Putamen (tissue), 1 donor: ENCODE measurements at places on chromosomes 13 and 19.

GRCh38 chr13:83168590-83168989, 713.7 kb downstream of the SLITRK1 start:
- no peak for DNase-seq

DNA sequence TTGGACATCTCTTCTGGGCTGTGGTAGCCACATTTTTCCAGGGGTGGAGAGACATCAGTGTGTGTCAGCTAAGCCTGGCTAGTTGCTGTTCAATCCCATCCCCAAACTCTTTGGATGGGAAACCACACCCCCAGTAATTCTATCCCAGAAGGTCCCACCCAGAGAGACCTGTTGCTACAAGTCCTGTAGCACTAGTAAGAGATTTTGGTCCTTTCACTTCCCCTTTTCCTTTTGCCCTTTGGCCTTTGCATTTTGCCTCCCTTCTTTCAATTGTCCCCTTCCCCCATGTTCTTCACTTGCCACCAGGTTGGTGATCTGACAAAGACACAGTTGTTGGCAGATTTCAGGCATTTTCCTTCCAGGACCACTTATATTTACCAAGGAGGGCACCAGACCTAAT, 3.8 kb downstream of the CBY2 start:
- no peak for DNase-seq

GRCh38 chr19:1101337-1101698, 2.5 kb upstream of the GPX4 start:
- peak; percentile 26 for DNase-seq

DNA sequence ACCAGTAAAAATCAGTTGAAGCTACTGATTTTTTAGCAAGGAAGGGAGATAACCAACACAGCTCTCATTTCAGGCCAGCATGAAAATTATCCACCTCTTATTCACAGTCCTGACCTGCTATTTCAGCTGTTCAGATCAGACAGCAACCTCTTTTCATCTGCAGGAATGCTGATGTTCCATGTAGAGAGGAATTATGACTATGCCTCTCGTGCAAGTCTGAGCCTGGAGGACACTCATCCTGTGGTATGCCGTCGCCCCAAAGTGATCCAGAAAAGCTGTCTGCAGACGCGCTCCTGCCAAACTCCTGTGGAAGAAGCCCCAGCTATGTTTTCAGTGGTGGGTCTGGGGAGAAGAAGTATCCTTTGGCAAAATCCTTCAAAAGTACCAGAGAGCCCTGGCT, 563.5 kb upstream of the SLITRK1 start:
- no peak for DNase-seq

DNA sequence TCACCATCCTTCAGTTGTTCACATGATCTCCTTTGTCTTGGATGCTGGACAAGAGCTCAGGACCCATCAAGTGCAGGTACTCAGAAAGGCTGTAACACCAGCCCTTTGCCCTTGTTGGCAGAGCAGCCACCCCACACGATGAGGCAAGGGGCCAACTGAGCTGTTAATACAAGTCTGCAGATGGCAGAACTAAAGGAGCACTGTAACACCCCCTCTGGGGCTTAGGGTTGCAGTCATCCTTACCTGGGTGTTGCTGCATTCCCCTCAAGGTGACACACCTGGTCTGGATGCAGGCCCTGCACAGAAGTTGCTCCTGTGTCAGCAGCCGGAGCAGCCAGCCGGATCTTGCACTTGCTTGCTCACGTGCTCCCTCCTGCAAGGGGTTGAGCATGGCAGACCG, 52.0 kb downstream of the STARD13 start:
- DNase-seq = no peak

GRCh38 chr13:45886466-45886865, 34.9 kb upstream of the SIAH3 start:
- DNase-seq = no peak

DNA sequence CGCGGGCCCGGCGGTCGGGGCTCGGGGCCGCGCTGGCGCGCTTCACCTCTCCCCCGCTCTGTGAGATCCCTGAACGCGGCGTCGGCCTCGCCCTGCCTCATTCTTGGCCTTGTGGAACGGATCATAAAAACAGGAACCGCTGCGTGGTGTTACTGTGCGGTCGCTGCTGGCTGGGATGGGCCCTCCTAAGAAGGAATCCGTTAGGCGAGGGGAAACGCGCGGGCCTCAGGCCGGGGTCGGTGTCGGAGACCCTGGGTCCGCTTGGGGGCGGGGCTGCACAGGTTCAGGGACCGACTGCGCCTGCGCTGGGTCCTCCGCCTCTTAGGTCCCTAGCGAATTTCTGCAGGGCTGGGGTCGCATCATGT, 381 bp downstream of the CKAP2 start:
- peak; percentile 49 for DNase-seq

- no peak for DNase-seq
Observed at GRCh38 chr19:36972571-36972970, 56.4 kb downstream of the ZNF568 start.
